CD4-positive, alpha-beta T cell (primary cell): ENCODE measurements at places on chromosomes 4 and X.

GRCh38 chrX:150767475-150768131 is 74.4 kb downstream of the MTMR1 start:
- H3K4me3 ChIP-seq, result no peak overlapping the region
- H3K36me3 ChIP-seq, result peaks cover 1% of the 10 kb centered on the region
- H3K27me3 ChIP-seq, result no peaks in the 10 kb centered on the region
- DNase-seq, result no peak

GRCh38 chrX:129956145-129956544 is 26.3 kb upstream of the BCORL1 start:
- no peaks in the 10 kb centered on the region for H3K27me3 ChIP-seq
- H3K4me3 ChIP-seq, result no peak overlapping the region
- no peak overlapping the region for H3K27ac ChIP-seq
- H3K4me1 ChIP-seq, result peaks cover 32% of the 10 kb centered on the region

- H3K27ac ChIP-seq, result no peak overlapping the region
- H3K36me3 ChIP-seq, result no peaks in the 10 kb centered on the region
- H3K4me3 ChIP-seq, result no peak overlapping the region
- H3K4me1 ChIP-seq, result peaks cover 11% of the 10 kb centered on the region
- H3K27me3 ChIP-seq, result no peaks in the 10 kb centered on the region
- DNase-seq, result no peak
Measured at GRCh38 chr4:206054-206453, 81.8 kb downstream of the ZNF718 start.

DNA sequence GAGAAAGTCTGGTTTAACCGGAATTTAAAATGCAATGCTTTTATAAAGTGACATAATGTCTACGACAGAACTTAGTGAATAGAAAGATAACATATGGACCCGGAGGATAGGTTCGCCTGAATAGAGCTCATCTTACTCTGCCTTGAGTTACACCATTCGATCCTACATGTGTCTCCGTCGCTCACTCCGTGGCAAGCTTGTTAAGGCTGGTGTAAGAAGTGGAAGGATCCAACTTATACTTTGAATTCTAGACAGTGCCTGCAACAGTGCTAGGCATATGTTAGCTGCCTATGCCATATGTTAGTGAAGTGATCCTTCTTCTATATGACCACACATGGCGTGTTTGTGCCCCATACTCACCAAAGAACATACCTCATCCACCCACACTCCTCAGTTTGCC is 50.9 kb downstream of the SEL1L3 start:
- H3K4me3 ChIP-seq, result no peak overlapping the region
- no peak overlapping the region for H3K27ac ChIP-seq
- H3K27me3 ChIP-seq, result no peaks in the 10 kb centered on the region
- peaks cover 51% of the 10 kb centered on the region for H3K36me3 ChIP-seq
- no peaks in the 10 kb centered on the region for H3K4me1 ChIP-seq

DNA sequence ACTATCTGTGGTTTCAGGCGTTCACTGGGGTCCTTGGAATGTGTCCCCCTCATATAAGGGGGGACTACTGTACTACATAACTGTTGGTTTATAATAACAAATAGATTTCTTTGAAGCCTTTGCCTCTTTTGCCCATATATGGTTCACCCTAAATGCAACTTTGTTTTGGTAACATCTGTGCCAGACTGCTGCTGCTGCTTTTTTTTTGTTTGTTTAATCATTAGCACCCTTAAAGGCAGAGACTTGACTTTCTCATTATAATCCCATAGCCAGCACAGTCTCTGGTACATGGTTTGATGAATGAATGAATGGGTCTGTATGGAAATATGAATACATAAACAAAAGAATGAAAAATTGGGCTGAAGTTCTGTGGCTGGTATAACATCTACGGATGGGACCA is 80.2 kb upstream of the LHFPL1 start:
- no peak overlapping the region for H3K27ac ChIP-seq
- no peak for DNase-seq
- H3K4me3 ChIP-seq, result no peak overlapping the region
- H3K4me1 ChIP-seq, result no peaks in the 10 kb centered on the region

DNA sequence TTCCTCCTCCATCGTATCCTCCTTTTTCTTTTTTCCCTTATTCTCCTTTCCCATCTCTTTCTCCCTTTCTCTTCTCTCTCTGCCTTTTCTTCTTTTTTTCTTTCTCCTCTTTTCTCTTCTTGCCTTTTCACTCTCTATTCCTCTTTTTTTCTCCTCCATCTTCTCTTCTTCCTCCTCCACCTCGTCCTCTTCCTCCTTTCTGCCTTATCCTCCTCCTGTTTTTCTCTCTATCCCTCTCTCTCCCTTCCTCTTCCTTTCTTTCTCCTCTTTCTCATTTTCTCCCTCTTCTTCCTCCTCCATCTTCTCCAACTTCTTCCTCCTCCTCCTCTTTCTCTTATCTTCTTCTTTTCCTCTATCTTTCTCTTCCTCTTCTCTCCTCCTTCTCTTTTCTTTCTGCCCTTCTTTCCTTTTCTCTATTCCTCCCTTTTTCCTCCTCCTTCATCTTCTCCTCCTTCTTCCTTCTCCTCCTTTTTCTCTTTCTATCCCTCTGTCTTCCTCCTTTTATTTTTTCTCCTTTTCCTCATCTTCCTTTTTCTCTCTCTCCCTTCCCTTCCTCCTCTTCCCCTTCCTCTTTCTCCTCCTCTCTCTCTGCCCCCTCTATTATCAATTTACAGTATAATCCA is 269.1 kb downstream of the DHRSX start:
- no peaks in the 10 kb centered on the region for H3K36me3 ChIP-seq
- no peaks in the 10 kb centered on the region for H3K27me3 ChIP-seq
- no peaks in the 10 kb centered on the region for H3K4me1 ChIP-seq
- H3K4me3 ChIP-seq, result no peak overlapping the region
- H3K27ac ChIP-seq, result no peak overlapping the region
